Renal cortical epithelial cell (primary cell): ENCODE measurements at places on chromosomes 16 and 17. TPM values are rescaled to one million over a fixed set of nuclear protein-coding genes. Genes with fewer than 3 reads are reported as not detected.

TP53TG3B gene
- total RNA-seq: not detected in 2 replicates

FDXR gene
- total RNA-seq: 30.6 and 31.3 TPM in 2 replicates

HMOX2 gene
- 71.0 and 97.9 TPM in 2 replicates for total RNA-seq

KRT24 gene
- not detected in 2 replicates for total RNA-seq

SLC5A10 gene
- 0.50 and 0.87 TPM in 2 replicates for total RNA-seq

CLDN9 gene
- 0.20 and 0.35 TPM in 2 replicates for total RNA-seq

TMEM114 gene
- not detected in 2 replicates for total RNA-seq

CCL17 gene
- not detected in 2 replicates for total RNA-seq

CD300LB gene
- not detected in 2 replicates for total RNA-seq

RBBP6 gene
- 7.5 and 35.2 TPM in 2 replicates for total RNA-seq

KRTAP9-4 gene
- total RNA-seq: not detected in 2 replicates

HOXB2 gene
- 17.4 and 23.7 TPM in 2 replicates for total RNA-seq

RHBDL1 gene
- total RNA-seq: 0.94 and 1.6 TPM in 2 replicates

RAC3 gene
- 7.7 and 16.8 TPM in 2 replicates for total RNA-seq

DDX28 gene
- total RNA-seq: 12.9 TPM in 2 replicates

KRT40 gene
- total RNA-seq: not detected in 2 replicates

SEPTIN1 gene
- total RNA-seq: 0.25 TPM in 1 of 2 replicates, not detected in the other

TEX19 gene
- 0.05 TPM in 1 of 2 replicates, not detected in the other for total RNA-seq

OSBPL7 gene
- 6.6 and 11.3 TPM in 2 replicates for total RNA-seq

RAMP2 gene
- total RNA-seq: not detected in 2 replicates

VPS9D1 gene
- total RNA-seq: 7.1 and 12.6 TPM in 2 replicates

RAB37 gene
- 0.20 and 0.52 TPM in 2 replicates for total RNA-seq

ODAD4 gene
- total RNA-seq: 0.35 and 2.2 TPM in 2 replicates

ANKRD40CL gene
- not detected in 2 replicates for total RNA-seq

AXIN2 gene
- 1.9 and 7.9 TPM in 2 replicates for total RNA-seq

ZDHHC1 gene
- 4.2 and 10.3 TPM in 2 replicates for total RNA-seq

SHISA9 gene
- 21.2 and 21.3 TPM in 2 replicates for total RNA-seq

AGRP gene
- not detected in 2 replicates for total RNA-seq

TK2 gene
- total RNA-seq: 62.8 and 69.1 TPM in 2 replicates

QRICH2 gene
- total RNA-seq: 1.4 and 2.8 TPM in 2 replicates

TPPP3 gene
- total RNA-seq: 0.10 TPM in 1 of 2 replicates, not detected in the other

ITGB3 gene
- total RNA-seq: 506 and 529 TPM in 2 replicates

PDIA2 gene
- total RNA-seq: not detected in 2 replicates

MYOCD gene
- total RNA-seq: not detected in 2 replicates

TLCD1 gene
- total RNA-seq: 8.1 and 18.2 TPM in 2 replicates

CORO6 gene
- 3.3 and 4.4 TPM in 2 replicates for total RNA-seq

ASIC2 gene
- 2.1 and 13.6 TPM in 2 replicates for total RNA-seq

CRYM gene
- total RNA-seq: 4.7 and 5.0 TPM in 2 replicates

EIF4A3 gene
- 130 and 459 TPM in 2 replicates for total RNA-seq

CX3CL1 gene
- 10.1 and 12.5 TPM in 2 replicates for total RNA-seq

GDPD3 gene
- total RNA-seq: 0.15 TPM in 1 of 2 replicates, not detected in the other

CCL8 gene
- not detected in 2 replicates for total RNA-seq

CA5A gene
- total RNA-seq: not detected in 2 replicates

MT1E gene
- 193 and 893 TPM in 2 replicates for total RNA-seq

KRT15 gene
- total RNA-seq: 0.99 and 2.8 TPM in 2 replicates

MEFV gene
- 0.10 TPM in 1 of 2 replicates, not detected in the other for total RNA-seq

GLYR1 gene
- 57.1 and 106 TPM in 2 replicates for total RNA-seq

ACAP1 gene
- 0.20 and 65.5 TPM in 2 replicates for total RNA-seq

SLC12A3 gene
- total RNA-seq: 2.4 and 5.2 TPM in 2 replicates

SSTR5 gene
- total RNA-seq: 0.40 TPM in 1 of 2 replicates, not detected in the other

TMEM204 gene
- total RNA-seq: 0.10 TPM in 1 of 2 replicates, not detected in the other

CIBAR2 gene
- not detected in 2 replicates for total RNA-seq

TAC4 gene
- not detected in 2 replicates for total RNA-seq

CDH3 gene
- 132 and 198 TPM in 2 replicates for total RNA-seq

HBQ1 gene
- total RNA-seq: 2.4 TPM in 1 of 2 replicates, not detected in the other

IL34 gene
- 0.60 and 0.69 TPM in 2 replicates for total RNA-seq

KCNH4 gene
- total RNA-seq: not detected in 2 replicates

SCNN1G gene
- 0.17 TPM in 1 of 2 replicates, not detected in the other for total RNA-seq
